ENCODE measurements at places on chromosomes 6 and 20. TPM values are rescaled to one million over a fixed set of nuclear protein-coding genes. Genes with fewer than 3 reads are reported as not detected.

Gene CDH26
- total RNA-seq: not detected

Gene OR2W1
- not detected for total RNA-seq

Gene BNIP5
- not detected for total RNA-seq

Gene DDO
- total RNA-seq: 2.0 TPM

Gene FAM162B
- 1.5 TPM for total RNA-seq

Gene KHDC1L
- not detected for total RNA-seq

Gene OR2B3
- total RNA-seq: not detected

Gene BCAS1
- total RNA-seq: not detected

Gene FAM50B
- 6.8 TPM for total RNA-seq

Gene ZBTB46
- total RNA-seq: 6.7 TPM

Gene DNAJC5
- 79.4 TPM for total RNA-seq

Gene TREML2
- not detected for total RNA-seq

Gene CBLN4
- total RNA-seq: not detected

Gene BMP6
- total RNA-seq: 123 TPM

Gene FBXO5
- total RNA-seq: 2.8 TPM

Gene PSORS1C1
- total RNA-seq: 1.8 TPM

Gene EEF1A1
- 7,387 TPM for total RNA-seq

Gene WFDC5
- total RNA-seq: not detected

Gene LGSN
- total RNA-seq: not detected

Gene BPIFA1
- not detected for total RNA-seq

Gene ZNF165
- 0.23 TPM for total RNA-seq

Gene LRRC73
- 0.12 TPM for total RNA-seq

Gene COL9A3
- 1.8 TPM for total RNA-seq

Gene OR12D3
- total RNA-seq: not detected

Gene ROS1
- total RNA-seq: not detected

Gene OR2H1
- total RNA-seq: not detected

Gene MOG
- total RNA-seq: not detected

Gene PSORS1C2
- not detected for total RNA-seq

Gene HLA-DQB2
- not detected for total RNA-seq

Gene TIAM2
- total RNA-seq: 10.4 TPM

Gene MEP1A
- total RNA-seq: not detected

Gene SLC32A1
- not detected for total RNA-seq

Gene METTL24
- total RNA-seq: not detected

Gene PGC
- total RNA-seq: not detected

Gene NHLRC1
- total RNA-seq: 3.8 TPM

Gene WFDC10A
- not detected for total RNA-seq

Gene NR2E1
- not detected for total RNA-seq

Gene TMEM74B
- 0.76 TPM for total RNA-seq

Gene FRS3
- 3.4 TPM for total RNA-seq

Gene PXDC1
- total RNA-seq: 153 TPM

Gene PPP1R14C
- total RNA-seq: 3.0 TPM

Gene RIN2
- 143 TPM for total RNA-seq

Gene CPNE5
- total RNA-seq: 25.7 TPM

Gene DPPA5
- not detected for total RNA-seq

Gene CHD6
- 15.5 TPM for total RNA-seq

Gene JPH2
- 0.58 TPM for total RNA-seq

Gene VSTM2L
- total RNA-seq: 2.5 TPM

Gene RAET1G
- total RNA-seq: 0.58 TPM

Gene KCNK16
- not detected for total RNA-seq

Gene C6orf163
- 3.0 TPM for total RNA-seq

Gene TPBG
- 19.0 TPM for total RNA-seq

Gene AGER
- 6.1 TPM for total RNA-seq

Gene IPCEF1
- 1.9 TPM for total RNA-seq

Gene UCKL1
- 45.4 TPM for total RNA-seq

Gene ZNF334
- 0.73 TPM for total RNA-seq

Gene SEMG1
- total RNA-seq: not detected

Gene TRDN
- not detected for total RNA-seq

Gene B3GAT2
- not detected for total RNA-seq
